ENCODE measurements at places on chromosomes 5 and 9.

DNA sequence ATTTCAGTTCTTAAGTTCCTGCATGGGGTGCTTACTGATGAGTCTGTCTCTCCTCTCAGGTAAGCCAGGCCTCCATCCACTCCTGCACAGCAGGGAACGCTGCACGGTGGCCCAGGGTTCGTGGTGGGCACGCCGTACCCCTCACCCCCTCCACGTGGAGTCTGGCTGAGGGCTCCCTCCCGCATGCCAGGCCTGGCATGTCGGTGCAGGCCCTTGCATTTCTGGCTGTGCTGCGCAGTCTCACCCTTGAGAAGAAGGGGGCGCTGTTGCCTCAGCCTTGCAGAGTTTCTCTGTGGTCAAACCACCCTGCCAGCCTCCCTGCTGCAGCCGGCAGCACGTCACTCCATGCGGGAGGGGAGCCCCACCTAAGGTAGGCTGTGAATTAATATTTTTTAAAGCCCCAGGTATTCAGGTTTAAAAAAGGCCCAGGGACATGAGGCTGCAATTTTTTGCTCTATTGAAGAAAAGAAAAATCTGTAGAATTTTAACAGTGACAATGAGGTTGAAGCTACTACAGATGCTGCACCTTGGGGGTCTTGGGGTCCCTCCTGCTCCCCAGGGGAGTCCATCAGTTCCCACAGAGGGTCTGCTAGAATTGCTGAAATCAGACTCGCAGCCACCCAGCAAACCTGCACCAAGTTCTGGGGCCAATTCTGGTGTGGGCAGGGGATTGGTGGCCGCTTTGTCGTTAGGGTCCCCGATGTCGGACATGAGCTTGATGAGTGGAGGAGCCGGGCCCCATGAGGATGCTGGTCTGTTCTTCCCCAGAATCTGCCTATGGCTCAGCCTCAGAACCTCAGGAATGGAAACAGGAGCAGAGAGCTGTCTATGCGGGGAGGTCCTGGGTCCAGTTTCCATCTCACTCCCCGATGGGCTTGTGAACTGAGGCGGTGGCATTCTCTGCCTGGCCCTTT, 52.6 kb downstream of the TENT4A start:
- peak; percentile 91 for DNase-seq

DNA sequence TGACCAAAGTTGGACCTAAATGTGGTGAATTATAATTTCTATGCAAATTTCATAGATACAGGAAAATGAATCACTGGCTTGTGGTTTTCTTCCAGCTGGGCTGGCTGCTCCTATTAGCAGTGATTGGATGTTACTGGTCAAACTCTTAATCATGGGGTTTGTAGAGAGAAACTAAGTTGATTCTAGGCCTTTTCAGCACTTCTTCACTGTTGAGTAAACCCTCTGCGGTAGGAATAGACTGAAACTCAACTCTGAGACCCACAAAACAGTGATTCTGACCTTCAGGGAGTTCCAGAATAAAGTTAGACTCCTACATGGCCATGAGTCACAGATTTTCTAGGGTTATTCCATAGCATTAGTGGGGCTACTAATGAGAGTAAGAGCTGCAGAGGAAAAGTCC, 47.9 kb upstream of the FKTN start:
- DNase-seq: no peak

- DNase-seq: no peak
These were observed 90.3 kb upstream of the FBXL17 start for GRCh38 chr5:108472237-108472636.

GRCh38 chr9:27425827-27426510, 98.1 kb upstream of the IFNK start:
- DNase-seq: no peak

DNA sequence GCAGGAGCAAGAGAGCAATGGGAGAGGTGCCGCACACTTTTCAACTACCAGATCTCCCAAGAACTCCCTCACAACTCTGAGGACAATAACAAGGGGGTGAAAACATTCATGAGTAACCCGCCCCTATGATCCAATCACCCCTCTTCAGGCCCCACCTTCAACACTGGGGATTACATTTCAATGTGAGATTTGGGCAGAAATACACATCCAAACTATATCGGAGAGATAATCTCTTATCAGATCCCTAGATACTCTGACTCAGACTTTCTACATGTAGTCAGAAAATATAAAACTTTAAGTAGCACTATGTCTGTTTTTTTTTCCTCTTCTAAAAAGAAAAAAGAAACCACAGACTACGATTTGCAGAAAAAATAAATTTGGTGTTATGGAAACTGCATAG, 1595.9 kb upstream of the NUDT12 start:
- no peak for DNase-seq

DNA sequence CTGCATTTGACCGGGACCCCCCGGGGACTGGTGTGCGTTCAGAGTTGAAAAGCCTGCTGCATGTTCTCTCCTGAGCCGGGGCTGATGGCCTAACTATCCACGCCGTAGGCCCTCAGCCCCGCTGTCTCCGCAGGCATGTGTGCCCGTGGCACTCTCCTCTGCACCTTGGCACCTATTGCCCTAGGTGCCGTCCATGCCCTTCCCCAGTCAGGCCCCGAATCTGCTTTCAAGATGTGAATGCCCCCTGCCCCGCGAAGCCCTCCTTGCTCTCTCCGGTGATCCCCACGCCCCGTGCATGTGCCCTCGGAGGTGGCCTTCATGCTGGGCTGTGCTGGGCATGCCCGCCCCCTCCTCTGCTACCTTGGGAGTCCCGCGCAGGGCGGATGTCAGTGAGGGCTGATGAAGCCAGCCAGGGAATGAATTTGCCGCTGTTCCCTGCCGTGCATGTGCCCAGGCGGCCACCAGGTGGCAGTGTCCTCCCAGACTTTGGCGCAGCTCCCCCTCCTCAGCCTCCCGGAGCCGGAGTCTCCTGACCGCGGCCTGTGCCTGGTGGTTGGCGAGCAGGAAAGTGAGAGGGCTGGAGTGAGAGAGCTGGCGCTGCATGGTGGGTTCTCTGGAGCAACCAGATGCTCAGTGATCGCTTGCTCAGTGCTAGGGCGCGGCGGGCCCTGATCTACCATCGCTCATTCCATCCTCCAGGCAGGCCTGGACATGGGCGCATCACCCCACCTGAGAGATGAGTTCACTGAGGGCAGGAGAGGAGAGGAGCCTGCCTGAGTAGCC, 112.9 kb upstream of the LMX1B start:
- peak; percentile 93 for DNase-seq

DNA sequence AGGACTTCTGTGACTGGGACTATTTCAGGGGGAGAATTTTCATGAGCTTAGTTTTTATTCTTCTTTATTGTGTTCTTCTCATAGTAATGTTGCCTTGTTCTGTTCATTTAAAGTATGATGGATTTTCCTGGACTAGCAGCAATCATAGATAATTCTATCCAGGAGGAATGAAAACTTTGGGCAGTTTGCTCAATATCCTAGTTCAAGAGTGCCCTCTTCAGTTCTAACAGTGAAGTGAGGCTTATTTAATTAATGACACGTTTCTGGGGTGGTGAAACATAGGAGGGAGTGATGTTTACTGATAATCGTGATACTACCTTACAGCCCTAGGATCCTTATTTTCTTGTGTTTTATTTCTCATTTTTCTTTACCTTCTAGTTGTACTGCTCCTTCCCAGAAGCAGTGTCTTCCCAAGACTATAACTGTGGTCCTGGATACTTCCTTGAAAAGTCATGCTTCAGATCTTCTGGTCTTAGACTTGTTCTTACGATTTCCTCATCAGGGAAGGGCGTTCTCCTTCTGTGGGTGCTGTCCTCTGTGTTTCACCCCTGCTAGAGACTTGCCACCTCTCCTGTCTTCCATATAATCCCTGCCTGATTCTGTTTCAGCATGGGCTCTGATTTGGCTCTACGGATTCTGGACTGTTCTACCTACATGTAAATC, 57.4 kb downstream of the CFAP95 start:
- no peak for DNase-seq

- DNase-seq: no peak
These were observed 74.0 kb upstream of the ANXA1 start for GRCh38 chr9:73077625-73078030.

DNA sequence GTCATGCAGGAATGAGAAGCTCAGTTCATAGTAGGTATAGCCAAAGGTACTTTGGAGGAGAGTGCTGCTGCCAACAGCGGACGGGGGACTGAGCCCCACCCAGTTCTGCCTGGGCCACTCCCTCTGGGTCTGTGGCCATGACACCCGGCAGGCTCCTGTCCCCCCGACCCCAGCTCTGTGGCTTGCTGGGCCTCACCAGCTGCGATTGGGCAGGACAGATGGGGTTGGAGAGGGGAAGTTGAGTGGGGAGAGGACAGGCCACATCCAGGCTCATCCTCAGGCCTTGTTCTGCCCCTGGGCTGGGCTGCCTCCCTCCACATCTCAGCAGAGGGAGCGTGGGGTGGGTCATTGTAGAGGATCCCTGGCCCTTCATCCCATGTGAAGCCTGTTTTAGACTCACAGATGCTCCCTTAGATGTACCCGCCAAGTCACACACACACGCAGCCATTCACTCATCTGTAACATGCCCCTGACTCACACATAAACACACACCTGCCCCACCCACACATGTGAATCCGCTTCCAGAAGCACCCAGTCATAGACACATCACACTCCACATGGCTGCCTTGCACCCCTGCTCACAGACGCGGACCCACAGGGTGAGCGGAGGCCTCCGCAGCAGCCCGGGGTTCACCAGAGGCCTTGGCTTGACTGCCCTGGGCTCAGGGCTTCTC, 48.8 kb downstream of the NTNG2 start:
- no peak for DNase-seq

- DNase-seq: no peak
These were observed 21.3 kb downstream of the MRPL36 start for GRCh38 chr5:1778138-1779020.

- no peak for DNase-seq
These were observed 38.0 kb downstream of the TGFBI start for GRCh38 chr5:136066661-136067271.

DNA sequence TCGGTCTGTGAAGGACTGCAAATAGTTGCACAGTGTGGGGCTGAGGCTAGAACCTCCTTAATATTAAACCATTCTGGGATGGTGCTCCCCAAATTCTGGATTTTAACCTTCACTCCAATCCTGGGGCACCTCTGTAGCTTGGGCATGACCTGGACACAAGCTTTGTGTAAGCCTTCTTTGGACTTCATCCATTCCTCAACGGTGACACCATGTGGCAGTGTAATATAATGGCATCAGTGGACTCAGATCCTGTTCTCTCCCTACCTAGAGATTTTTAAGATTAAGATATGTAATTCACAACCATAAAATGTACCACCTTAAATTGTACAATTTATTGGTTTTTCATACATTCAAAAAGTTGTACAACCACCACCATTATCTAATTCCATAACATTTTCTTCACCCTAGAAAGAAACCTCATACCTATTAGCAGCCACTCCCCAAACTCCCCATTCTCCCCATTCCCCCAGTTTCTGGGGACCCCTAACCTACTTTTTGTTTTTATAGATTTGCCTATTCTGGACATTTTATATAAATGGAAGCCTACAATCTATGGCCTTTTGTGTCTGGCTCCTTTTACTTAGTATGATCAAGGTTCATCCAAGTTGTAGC, 4.8 kb upstream of the PLGRKT start:
- DNase-seq: no peak

GRCh38 chr9:130254747-130255630, 10.6 kb upstream of the HMCN2 start:
- DNase-seq: no peak

GRCh38 chr9:100126423-100126822, 27.4 kb downstream of the INVS start:
- DNase-seq: no peak

DNA sequence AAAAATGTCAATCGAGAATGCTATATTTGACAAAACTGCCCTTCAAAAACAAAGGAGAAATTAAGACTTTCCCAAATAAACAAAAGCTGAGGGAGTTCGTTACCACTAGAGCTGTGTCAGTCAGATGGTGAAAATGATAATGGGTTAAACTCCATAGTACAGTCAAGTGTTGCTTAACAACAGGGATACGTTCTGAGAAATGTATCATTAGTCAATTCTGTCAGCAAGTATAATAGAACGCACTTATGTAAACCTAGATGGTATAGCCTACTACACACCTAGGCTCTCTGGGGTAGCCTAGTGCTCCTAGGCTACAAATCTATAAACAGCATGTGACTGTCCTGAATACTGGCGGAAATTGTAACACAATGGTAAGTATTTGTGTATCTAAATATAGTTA, 138.7 kb downstream of the DRD1 start:
- DNase-seq: no peak

GRCh38 chr9:98602839-98603500, 105.8 kb downstream of the GABBR2 start:
- no peak for DNase-seq

GRCh38 chr9:121434969-121435368, 64.7 kb downstream of the GGTA1 start:
- no peak for DNase-seq

DNA sequence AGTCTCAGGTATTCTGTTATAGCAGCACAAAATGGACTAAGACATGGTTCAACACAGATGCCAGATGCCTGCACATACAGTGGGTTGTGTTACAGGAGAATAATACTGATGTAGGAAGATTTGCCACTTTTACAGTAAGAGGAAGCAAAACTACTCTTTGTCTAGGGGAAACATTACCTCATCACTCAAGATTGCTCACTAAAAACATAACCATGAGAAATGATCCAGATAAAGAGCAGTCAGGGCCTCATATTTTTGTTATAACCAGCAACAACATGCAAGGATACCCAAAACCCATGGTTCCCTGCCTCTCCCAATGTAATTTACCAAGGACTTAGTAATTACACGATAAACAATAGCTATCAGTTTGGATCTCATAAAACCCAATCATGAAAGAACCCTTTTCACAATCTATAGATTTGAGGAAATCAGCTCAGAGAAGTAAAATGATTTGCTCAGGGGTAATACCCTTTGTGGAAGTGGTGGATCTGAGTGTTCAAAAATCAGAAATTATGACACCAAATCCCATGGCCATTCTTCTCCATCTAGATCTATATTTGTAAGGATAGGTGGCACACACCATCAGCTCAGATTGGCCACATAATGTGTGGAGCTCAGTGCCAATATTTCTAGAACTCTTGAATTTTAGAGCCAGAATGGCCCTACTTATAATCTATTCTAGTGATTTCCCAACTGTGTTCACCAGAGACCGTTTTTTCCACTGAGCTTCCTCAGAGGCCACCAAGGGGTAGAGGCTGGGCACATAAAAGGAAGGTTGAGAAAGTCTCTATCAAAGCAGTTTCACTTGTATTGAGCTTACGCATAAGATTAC, 27.8 kb downstream of the DPYSL3 start:
- no peak for DNase-seq

DNA sequence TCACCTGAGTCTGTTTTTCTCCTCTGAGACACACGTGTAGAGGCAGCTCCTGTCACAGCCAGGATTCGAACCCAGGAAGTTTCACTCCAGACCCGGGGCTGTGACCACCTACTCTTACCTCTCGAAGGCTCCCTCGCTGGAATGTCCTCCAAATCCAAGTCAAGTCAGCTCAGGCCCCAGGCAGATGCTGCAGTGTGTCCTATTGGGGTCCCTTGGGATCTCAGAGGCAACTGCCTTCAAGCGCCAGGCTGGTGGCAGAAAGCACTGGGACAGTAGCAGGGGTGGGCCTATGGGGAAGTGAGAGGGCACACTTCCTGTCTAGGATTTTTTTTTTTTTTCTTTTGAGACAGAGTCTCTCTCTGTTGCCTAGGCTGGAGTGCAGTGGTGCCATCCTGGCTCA, 762 bp upstream of the ST6GALNAC4 start:
- peak; percentile 33 for DNase-seq
